ENCODE measurements at places on chromosomes 11 and 22.

DNA sequence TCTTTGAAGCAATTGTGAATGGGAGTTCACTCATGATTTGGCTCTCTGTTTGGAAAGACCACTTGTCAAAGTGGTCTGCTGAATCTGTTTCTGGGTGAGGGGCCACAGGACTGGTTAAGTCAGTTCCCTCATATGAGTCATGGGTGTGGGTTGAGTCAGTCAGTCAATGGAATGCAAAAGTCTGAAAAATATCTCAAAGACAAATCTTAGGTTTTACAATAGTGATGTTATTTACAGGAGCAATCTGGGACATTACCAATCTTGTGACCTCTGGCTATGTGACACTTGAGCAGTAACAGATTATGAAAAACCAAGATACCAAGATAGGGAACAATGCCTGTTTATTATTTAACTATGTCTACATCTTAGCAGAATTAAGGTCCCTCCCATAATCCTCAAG is 311.6 kb downstream of the AASDHPPT start:
- DNase-seq: peak; percentile 76

- no peak for DNase-seq
Observed at GRCh38 chr22:34738661-34739400, 327.1 kb upstream of the ISX start.

GRCh38 chr11:62664405-62665074 is 470 bp downstream of the C11orf98 start:
- DNase-seq: no peak

- peak; percentile 89 for DNase-seq
Observed at GRCh38 chr22:19891317-19892256, 36.9 kb upstream of the GNB1L start.

DNA sequence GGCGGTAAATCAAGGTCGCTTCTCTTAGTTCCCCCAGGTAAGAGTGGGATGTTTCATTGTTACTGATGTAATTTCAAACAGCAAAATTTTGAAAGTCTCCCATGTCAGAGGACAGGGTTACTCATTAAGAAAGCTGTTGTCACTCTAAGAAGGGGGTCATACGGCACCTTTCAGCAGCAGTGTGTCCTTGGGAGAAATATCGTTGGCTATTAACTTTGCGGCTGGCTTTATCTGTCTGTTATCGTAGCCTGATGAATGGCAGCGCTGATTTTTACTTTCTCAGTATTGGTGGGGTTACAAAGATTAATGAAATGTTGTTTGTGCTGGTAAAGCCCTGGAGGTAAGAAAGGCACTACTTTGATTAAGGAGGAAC is 27.5 kb upstream of the FBXO3 start:
- no peak for DNase-seq

DNA sequence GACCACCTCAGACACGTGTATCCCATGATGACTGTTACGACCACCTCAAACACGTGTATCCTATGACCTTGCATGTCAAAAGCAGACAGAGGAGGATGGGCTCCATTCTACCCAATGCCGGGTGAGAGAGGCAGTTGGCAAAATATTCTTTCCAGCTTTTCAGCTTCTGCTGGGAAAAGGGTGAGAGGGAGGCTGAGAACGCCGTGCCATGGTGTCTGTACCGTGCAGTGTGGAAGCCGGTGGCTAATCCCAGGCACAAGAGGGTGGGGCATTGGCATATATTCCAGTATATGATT is 1478.4 kb downstream of the TBC1D22A start:
- DNase-seq: no peak

GRCh38 chr22:27380855-27381254 is 420.7 kb downstream of the MN1 start:
- no peak for DNase-seq

GRCh38 chr11:96318399-96318798 is 24.6 kb downstream of the MAML2 start:
- no peak for DNase-seq

GRCh38 chr22:47572443-47572842 is 810.0 kb downstream of the TBC1D22A start:
- no peak for DNase-seq

- DNase-seq: no peak
Observed at GRCh38 chr11:10658621-10659338, 34.8 kb downstream of the IRAG1 start.

DNA sequence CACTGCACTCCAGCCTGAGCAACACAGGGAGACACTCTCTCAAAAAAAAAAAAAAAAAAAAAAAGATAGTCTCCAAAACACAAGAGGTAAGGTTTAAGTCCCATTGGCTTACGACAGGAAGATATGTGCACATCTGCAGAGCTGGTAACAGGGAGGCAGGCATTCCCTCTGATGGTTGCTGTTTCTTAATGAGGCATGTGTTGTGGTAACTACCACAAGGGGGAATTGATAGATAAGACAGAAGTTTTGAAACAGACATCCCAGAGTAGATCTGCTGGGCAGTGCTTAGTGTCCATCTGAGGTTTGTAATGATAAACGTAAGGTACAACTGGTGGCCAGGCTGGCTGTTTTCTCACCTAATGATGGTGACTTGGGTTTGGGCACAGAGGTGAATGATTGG is 4.7 kb downstream of the EIF1AD start:
- no peak for DNase-seq

GRCh38 chr11:2208691-2209369 is 37.2 kb upstream of the TH start:
- DNase-seq: no peak

DNA sequence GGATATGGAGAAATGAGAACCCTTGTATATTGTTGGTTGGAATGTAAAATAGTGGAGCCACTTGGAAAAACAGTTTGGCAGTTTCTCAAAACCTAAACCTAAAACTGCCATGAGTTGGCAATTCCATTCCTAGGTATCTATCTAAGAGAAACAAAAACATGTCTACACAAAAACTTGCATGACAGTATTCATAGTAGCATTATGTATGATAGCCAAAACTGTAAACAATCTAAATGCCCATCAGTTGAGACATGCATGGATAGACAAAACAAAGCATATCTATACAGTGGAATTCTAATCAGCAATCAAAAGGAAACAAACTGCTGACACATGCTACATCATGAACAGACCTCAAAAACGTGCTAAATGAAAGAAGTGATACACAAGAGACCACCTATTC is 34.9 kb downstream of the TRAF6 start:
- DNase-seq: peak; percentile 46
